NCI-H2081 (cell line): ENCODE measurements at places on chromosomes 7 and 10.

- no peak for DNase-seq
Measured at GRCh38 chr10:78596556-78596955, 472.2 kb upstream of the ZMIZ1 start.

DNA sequence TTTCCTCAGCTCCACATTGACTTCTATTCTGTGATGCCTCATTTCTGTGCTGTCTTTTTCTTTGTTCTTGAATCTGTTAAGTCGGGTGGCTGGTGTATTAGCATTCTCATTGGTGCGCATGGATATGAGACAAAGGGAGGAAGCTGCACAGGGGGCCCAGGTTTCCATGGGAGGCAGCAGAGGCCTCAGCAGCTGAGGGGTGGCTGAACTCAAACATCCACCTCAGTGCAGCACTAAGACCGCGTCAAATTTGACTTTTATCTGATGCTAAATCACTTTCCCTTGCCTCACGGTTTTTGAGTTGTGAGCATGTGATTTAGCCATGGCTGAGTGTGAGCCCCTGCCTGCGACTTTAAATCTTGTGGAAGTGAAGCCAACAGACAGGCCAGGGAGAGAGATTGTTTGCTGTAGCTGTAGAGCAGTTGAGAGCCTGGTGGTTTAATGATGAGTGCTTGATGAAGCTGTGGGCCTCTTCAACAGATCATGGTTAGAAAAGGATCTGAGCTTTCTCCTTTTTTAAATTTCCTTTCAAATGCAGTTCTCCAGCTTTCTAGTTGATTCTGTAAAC lies 193.3 kb upstream of the ZNF804B start:
- DNase-seq = no peak

GRCh38 chr10:24132741-24133140 lies 76.2 kb upstream of the KIAA1217 start:
- no peak for DNase-seq

- no peak for DNase-seq
Measured at GRCh38 chr7:151006590-151007300, 15.9 kb downstream of the NOS3 start.

DNA sequence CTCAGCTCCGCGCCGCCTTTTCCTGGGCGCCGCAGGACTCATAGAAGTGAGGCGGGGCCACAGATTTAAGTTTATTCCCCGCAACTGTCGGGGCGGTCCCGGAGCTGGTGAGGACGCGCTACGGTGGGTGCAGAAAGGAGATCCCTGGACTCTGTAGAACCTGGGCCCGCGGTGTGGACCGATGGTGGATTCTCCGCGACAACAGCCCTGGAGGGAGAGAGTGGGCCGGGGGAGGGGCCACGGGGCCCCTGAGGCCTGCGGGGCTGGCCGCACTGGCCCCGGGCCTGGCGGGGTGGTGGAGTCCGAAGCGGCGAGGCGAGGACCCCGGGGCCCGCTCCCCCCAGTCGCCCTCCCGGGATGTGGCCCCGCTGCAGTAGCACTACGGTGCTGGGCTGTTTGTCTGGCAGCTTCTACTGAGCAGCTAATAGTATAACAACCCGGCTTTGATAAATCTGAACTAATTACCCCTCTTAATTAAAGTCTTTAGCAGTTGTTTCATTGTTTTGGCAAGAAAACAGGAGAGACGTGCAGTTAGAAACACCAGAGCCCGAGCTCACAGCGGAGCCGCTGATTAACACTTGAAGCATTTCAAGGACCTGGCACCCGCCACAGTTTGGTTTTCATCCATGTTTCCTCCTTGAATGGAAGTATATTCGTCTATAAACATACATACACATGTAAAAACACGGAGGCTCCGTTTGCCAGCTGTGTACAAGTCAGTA lies 4.2 kb downstream of the FEZF1 start:
- no peak for DNase-seq

GRCh38 chr10:100748231-100749058 lies 3.1 kb downstream of the PAX2 start:
- no peak for DNase-seq
